ENCODE measurements at places on chromosomes 11 and 22. TPM values are rescaled to one million over a fixed set of nuclear protein-coding genes. Genes with fewer than 3 reads are reported as not detected.

DNA sequence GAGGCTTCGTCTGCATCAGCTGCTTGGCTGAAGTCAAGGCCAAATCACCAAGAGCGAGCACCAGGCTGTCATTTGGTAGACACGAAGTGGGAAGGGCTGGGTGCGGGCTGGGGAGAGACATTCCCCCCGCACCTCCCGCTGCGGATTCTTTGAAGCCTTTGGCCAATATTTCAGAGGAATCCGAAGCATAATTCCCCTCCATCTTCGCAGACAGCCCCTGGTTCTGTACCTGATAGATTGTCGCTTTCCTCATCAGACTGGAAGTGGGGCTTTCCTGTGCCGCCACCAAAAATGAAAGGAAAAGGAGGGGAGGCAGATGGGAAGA lies 15.3 kb downstream of the BLID start:
- no peak for DNase-seq

The CAVIN3 gene
- total RNA-seq: 314 TPM

DNA sequence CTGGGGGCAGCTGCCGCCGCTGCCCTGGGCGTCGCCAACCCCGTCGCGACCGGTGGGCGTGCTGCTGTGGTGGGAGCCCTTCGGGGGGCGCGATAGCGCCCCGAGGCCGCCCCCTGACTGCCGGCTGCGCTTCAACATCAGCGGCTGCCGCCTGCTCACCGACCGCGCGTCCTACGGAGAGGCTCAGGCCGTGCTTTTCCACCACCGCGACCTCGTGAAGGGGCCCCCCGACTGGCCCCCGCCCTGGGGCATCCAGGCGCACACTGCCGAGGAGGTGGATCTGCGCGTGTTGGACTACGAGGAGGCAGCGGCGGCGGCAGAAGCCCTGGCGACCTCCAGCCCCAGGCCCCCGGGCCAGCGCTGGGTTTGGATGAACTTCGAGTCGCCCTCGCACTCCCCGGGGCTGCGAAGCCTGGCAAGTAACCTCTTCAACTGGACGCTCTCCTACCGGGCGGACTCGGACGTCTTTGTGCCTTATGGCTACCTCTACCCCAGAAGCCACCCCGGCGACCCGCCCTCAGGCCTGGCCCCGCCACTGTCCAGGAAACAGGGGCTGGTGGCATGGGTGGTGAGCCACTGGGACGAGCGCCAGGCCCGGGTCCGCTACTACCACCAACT lies 1.0 kb downstream of the FUT4 start:
- peak; percentile 85 for DNase-seq

GRCh38 chr22:24496661-24497060 lies 1.5 kb downstream of the UPB1 start:
- DNase-seq: no peak

- no peak for DNase-seq
These were observed 432.9 kb downstream of the TENM4 start for GRCh38 chr11:79007771-79008402.

The BDNF gene
- total RNA-seq: 8.0 TPM

DNA sequence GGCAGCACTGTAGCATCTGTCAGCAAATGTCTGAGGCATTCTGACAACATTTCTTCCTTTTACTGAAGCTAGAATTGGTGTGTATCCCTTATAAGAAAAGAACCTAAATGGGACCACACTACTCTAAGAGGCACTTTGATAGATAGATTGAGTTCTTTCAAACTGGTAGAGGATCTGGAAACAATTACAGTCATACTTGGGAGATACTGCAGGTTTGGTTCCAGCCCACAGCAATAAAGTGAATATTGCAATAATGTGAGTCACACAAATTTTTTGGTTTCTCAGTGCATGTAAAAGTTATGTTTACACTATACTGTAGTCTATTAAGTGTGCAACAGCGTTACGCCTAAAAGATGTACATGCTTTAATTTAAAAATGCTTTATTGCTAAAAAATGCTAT lies 96.9 kb downstream of the SBF2 start:
- peak; percentile 34 for DNase-seq

The CHRM1 gene
- total RNA-seq: not detected

- peak; percentile 34 for DNase-seq
These were observed 107.1 kb downstream of the GAB2 start for GRCh38 chr11:78310500-78310909.

The HEPN1 gene
- not detected for total RNA-seq

DNA sequence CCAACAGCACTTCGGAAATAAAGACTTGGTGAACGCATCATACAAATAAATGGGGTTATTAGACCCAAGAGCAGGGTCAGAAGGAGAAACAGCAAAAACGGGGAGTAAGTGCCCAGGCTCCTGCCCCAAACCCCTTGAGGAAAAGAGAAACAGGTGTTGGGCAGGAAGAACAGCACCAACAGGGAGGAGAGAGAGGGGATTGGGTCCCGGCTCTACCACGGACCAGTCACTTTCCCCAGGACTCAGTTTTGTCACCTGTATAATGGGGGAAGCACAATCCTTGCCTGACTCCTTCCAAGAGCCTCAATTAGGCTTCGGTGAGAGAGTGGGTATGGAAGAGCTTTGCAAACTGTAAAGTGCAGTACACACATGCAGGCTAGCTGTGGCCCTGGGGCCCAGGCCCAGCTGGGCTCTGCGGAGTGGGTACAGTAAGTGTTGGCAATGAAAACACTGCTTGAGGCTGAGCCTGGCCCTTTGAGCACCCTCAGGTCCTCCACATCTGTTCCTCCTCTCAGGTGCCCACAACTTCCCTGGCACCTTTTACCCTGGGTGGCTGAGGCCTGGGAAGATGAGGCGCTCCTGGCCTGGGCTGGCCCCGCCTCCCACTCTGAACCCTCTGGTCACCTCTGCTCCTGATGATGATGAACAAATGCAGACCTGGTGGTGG lies 8.9 kb downstream of the SLC29A2 start:
- DNase-seq: no peak

The CARD18 gene
- total RNA-seq: not detected

DNA sequence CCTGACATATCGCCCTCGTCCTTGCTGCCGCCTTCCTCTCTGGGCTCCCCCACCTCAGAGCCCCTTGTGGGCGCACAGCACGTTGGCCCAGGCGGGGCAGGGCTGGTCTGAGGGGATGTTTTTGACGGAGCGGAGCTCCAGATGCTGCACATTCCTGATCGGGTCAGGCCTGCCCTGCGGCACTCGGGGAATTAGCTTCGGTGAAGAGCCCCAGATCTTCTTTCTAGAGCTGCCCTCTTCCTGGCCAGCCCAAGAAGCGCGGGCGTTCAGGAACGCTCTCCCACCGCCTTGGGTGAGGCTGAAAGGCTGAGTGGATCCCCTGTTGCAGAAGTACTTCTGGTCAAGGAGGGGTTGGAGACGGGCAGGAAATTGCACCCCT lies 12.1 kb downstream of the YPEL4 start:
- no peak for DNase-seq

The KCNK4 gene
- total RNA-seq: 0.29 TPM

DNA sequence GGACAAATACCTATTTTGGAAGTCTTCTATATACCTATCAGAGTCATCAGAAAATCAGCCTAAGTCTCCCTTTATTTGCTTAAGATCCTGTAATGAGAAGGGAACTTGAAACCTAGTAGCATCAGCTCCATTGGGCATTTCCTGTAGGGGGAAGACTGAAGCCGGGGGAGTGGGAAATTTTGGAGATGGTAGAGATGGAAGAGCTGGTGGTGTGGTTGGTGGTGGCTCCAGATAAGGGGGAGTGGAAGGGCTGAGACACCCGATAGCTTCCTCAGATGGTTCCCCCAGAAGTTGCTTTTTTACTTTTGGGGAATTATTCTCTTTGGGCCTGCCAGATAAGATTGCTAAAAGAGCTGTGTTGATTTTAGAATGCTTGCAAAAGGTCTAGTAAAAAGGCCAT lies 16.4 kb upstream of the EI24 start:
- no peak for DNase-seq

GRCh38 chr11:113016905-113017304 lies 55.7 kb downstream of the NCAM1 start:
- DNase-seq: no peak

The RASD2 gene
- under 0.01 TPM for total RNA-seq

DNA sequence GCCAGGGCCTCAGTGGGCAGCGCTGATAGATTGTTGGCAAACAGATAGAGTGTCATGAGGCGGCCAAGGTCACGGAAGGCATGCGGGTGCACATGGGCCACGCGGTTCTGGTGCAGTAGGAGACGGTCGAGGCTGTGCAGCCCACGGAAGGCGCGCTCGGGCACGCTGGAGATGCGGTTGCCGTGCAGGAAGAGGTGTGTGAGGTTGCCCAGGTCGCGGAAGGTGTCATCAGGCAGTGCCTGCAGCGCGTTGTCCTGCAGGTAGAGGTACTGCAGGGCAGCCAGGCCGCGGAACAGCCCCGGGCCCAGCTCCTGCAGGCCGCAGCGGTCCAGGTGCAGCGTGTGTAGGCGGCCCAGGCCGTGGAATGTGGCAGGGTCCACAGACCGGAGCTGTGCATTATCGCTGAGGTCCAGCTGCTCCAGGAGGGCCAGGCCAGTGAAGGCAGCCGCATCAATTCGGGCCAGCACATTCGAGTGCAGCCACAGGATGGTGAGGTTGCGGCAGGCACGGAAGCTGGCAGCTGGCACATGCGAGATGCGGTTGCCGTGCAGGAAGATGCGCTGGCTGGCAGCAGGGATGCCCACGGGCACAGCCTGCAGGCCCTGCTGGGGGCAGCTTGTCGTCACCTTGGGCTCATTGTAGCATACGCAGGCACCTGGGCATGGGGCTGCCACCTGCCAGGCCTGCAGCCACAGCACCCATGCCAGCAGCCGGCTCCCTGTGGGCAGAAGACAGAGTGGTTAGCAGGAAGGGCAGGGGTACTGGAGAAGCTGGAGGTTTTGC lies 25.5 kb downstream of the RTN4R start:
- DNase-seq: no peak

- no peak for DNase-seq
These were observed 16.4 kb upstream of the KAT5 start for GRCh38 chr11:65695459-65696241.

DNA sequence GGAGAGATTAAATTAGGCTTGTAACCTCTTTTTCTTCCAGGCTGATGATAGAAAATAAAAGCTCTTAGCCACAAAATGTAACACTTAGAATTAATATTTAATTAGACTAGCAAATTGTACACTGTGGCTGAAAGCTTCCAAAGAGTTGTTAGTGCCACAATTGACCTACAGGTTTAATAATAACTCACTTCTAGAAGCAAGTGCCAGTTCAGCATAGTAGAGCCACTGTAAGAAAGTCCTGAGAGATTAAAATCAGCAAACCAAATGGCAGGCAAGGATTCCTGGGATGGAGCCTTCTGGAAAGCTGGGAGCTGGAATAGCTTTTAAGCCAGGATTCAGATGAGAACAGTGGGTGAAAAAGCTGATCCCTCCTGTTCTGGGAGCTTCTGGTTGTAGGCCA lies 131.0 kb downstream of the ELP4 start:
- no peak for DNase-seq

DNA sequence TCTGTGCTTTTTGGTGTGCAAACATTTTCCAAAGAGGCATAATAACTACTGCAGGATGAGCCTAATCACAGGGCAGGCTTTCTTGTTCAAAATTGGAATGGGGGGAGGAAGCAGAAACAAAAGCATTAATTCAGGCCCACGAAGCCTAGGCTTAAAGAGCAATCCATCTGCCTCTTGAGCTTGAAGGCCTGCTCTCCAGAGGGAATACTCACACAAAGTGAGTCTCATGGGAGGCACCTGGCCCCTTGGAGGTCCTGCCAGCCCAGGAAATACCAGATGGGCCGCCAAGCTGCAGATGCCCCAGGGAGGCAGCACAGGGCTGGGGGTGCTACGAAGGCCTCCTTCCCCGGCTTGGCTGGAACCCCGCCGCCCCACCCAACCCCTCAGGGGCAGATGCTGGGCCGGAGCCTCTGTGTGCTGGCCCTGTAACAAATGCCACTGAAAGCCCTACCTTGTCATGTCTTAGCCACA lies 39.3 kb upstream of the COMT start:
- no peak for DNase-seq

- no peak for DNase-seq
These were observed 139.1 kb downstream of the DBX1 start for GRCh38 chr11:20021212-20021611.

- DNase-seq: no peak
These were observed 59.3 kb downstream of the C11orf58 start for GRCh38 chr11:16797776-16798175.

GRCh38 chr11:131816051-131816450 lies 445.6 kb downstream of the NTM start:
- DNase-seq: no peak

The L3MBTL2 gene
- total RNA-seq: 21.5 TPM

- DNase-seq: peak; percentile 73
These were observed 1.5 kb downstream of the SLC43A1 start for GRCh38 chr11:57513911-57514537.

GRCh38 chr22:19992921-19993355 lies 23.7 kb downstream of the ARVCF start:
- DNase-seq: peak; percentile 54

GRCh38 chr11:118530180-118530682 lies 761 bp upstream of the TMEM25 start:
- DNase-seq: peak; percentile 83

The SLC22A12 gene
- not detected for total RNA-seq

The OR51I1 gene
- not detected for total RNA-seq

The PRRG4 gene
- total RNA-seq: 0.29 TPM

The PRG3 gene
- not detected for total RNA-seq

- peak; percentile 39 for DNase-seq
These were observed 17.1 kb upstream of the B3GAT1 start for GRCh38 chr11:134429106-134429505.

The KBTBD3 gene
- total RNA-seq: 4.3 TPM

GRCh38 chr11:117701781-117702180 lies 95.2 kb downstream of the DSCAML1 start:
- DNase-seq: no peak

GRCh38 chr11:59463190-59463641 lies 6.5 kb downstream of the OR4D6 start:
- DNase-seq: no peak

Data from osteoblast (primary cell).